Bronchial smooth muscle cell (primary cell): ENCODE measurements at places on chromosomes 3 and 15. TPM values are rescaled to one million over a fixed set of nuclear protein-coding genes. Genes with fewer than 3 reads are reported as not detected.

The ROPN1 gene
- not detected in 2 replicates for total RNA-seq

The DUOXA2 gene
- not detected in 2 replicates for total RNA-seq

The C3orf49 gene
- total RNA-seq, result not detected in 2 replicates

The EPHB3 gene
- total RNA-seq, result 6.8 and 15.5 TPM in 2 replicates

The ANKUB1 gene
- total RNA-seq, result not detected in 2 replicates

The SAMD7 gene
- not detected in 2 replicates for total RNA-seq

The MAGEL2 gene
- total RNA-seq, result under 0.01 TPM in 2 replicates

The GOLGA8S gene
- under 0.01 and 0.09 TPM in 2 replicates for total RNA-seq

The PSMD6 gene
- 84.3 and 97.0 TPM in 2 replicates for total RNA-seq

The IVD gene
- 30.3 and 38.5 TPM in 2 replicates for total RNA-seq

The MAP1A gene
- 42.0 and 53.7 TPM in 2 replicates for total RNA-seq
